ENCODE measurements at places on chromosomes 13 and 19.

GRCh38 chr19:39448271-39448670 is 2.9 kb downstream of the SUPT5H start:
- DNase-seq: no peak

GRCh38 chr13:107458269-107458668 is 757.1 kb downstream of the LIG4 start:
- DNase-seq: no peak

- DNase-seq: peak; percentile 30
Observed at GRCh38 chr19:49929121-49929610, at the start of the genes ATF5 and NUP62. Gene ATF5 (plus strand): TSS chr19:49929205. CDS start chr19:49930851, 1,646 bp downstream. Gene NUP62 (minus strand): TSS chr19:49929504. CDS start chr19:49909807, 19,697 bp downstream.

DNA sequence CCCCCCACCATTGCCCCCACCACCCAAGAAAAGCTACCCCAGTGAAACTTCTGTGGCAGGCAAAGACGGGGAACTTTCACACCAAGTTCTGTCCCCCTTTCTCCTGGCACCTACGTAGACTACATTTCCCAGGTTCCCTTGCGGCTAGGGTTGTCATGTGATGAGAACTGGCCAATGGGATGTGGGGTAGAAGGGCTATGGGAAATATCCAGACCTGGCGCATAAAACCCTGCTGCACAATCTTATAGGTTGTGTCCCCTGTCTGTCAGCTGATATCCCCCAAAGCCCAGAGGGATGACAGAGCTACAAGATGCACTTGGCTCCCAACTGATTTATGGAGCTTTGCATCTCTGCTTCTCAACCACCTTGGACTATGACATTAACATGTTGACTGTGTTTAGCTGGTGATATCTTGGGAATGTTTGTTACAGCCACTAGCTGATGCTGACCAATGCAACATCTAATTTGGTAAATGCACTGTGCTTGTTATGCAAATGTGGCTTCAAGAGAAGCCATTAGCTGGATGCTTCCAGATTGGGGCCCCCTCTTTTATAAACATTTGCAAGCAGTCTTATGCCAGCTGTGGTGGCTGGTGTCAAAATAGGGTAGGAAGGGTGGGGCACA is 6.1 kb downstream of the SH2D3A start:
- no peak for DNase-seq
